ENCODE measurements at places on chromosomes 5 and 9.

DNA sequence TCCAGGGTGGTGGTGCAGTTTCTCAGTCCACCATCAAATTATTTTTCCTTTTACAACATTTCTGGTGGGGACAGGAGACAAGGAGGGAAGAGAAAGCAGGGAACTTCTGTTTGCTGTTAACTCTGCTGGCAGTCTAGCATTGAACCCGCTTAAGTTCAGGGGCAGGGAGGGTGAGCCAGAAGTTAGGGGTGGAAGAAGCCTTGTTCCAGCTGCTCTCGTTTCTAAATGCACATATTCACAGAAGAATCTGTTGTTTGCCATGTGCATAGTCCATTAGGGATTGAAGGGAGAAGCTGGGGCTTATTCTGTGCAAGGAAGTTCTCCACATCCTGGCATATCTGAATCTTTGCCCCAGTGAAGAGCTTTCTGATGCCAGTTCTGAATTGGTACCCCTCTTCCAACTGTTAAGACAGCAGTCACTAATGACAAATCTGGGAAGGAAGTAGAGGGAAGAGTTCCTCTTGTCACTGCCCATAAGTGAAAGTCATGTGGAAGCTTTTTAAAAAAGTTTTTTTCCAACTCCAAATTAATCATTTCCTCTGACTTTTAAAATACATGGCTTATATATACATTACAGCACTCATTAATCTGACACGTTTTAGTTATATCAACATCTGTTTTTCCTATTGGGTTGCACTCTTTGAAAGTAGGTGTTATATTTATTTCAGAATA, 32.6 kb upstream of the ACOT12 start:
- DNase-seq = no peak

GRCh38 chr5:101346906-101347305, 443.8 kb upstream of the ST8SIA4 start:
- no peak for DNase-seq

- no peak for DNase-seq
Observed at GRCh38 chr5:122180863-122181548, 51.7 kb downstream of the ZNF474 start.

DNA sequence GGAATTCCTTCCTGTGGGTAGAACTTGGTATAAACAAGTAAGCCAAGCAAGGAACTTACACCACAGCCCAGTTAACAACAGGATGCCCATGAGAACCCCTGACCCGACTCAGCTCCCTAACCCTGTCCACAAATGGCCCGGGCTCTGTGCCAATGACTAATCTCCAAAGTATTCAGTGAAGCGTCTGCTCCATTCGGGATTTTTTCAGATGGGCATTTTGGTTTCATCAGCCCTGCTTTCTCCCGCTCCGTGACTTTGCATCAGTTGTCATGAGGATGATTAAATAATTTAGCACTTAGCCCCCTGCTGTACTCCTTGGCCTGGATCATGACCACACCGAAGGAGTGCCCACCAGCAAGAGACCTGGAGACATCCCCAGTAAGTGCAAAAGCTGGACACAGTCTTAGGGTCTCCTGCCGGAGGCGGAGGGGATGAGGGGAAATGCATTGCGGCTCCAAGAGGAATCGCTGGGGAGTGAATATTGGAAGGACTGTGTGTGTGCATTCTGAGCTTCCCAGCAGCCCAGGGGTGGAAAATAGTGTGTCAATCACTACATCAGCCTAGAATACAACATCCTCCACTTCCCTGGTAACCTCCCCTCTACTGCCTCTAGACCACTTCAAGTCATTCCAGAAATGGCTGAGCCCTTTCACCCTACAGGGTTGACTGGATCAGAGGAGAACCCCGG, 41.4 kb upstream of the DNAH5 start:
- DNase-seq = no peak
